ENCODE measurements at places on chromosomes 12 and 14. TPM values are rescaled to one million over a fixed set of nuclear protein-coding genes. Genes with fewer than 3 reads are reported as not detected.

- DNase-seq: no peak
Observed at GRCh38 chr12:56278905-56279304, 12.2 kb downstream of the COQ10A start.

DNA sequence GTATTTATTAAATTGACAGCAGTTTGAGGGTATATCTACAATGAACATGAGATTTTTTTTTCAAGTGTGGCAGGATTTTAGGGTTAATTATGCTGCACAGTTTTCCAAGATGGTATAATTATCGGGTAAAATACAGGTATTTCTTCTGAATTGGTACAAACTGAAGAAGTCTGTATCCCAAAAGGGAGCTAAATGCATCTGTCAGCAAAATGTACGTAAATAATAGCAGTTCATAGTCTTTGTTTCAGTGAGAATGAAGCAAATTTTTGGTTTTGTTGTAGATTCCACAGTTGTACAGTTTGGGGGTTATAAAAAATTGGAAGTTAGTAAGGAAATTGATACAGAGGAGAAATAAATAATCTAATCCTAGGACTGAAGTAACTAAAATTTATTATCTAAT, 63.3 kb downstream of the RAD52 start:
- DNase-seq: no peak

- DNase-seq: peak; percentile 64
Observed at GRCh38 chr12:54378796-54379397, 5.6 kb downstream of the ZNF385A start.

DNA sequence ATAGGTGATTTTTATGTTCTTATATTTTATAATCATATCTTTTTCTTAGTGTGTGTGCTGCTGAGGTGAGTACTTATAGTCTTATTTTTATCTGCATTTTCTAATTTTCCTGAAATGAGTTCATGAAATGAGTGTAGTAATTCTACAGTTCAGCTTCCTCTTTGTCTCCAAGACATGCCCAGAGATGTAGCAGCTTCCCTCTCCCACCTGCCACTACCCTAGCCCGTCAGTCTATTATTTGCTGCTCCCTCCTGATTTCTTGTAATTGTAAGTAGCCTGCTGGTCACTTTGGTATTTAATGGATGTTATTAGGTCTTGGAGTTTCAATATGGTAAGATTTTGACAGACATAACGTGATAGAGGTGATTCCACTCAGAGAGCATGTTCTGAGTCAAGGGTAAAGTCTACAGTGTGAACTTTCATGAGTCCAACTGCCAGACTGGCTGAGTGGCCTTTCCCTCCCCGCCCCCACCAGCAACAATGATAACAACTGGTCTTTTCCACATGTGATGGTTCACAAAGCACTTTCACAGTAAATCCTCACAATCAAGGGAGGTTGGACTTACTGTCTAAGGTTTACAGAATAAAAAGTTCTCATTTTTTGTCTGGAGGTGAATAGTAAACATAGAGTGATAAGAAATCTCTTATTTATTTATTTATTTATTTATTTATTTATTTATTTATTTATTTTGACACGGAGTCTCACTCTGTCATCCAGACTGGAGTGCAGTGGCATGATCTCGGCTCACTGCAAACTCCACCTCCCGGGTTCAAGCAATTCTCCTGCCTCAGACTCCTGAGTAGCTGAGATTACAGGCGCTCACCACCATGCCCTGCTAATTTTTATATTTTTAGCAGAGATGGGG, 4.2 kb upstream of the RIPK3 start:
- no peak for DNase-seq

DNA sequence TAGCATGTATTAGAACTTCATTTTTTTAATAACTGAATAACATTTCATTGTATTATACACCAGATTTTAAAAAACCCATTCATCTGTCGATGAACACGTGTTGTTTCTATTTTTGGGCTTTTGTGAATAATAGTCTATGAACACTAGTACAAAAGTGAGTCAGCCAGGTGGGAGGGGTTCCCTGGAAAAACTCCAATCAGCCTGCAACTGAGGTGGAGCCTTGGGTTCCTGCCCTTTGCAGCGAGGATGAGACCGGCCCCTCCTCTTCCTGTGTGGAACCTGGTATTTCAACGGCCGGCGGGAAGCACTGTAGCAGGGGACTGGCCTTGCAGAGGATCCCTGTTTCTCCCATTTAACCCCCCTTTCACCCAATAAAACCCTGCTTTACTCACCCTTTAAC, 56.1 kb downstream of the LMNTD1 start:
- no peak for DNase-seq

GRCh38 chr12:38721611-38722252, 183.7 kb downstream of the CPNE8 start:
- DNase-seq: peak; percentile 30

The FSCB gene
- not detected for total RNA-seq

DNA sequence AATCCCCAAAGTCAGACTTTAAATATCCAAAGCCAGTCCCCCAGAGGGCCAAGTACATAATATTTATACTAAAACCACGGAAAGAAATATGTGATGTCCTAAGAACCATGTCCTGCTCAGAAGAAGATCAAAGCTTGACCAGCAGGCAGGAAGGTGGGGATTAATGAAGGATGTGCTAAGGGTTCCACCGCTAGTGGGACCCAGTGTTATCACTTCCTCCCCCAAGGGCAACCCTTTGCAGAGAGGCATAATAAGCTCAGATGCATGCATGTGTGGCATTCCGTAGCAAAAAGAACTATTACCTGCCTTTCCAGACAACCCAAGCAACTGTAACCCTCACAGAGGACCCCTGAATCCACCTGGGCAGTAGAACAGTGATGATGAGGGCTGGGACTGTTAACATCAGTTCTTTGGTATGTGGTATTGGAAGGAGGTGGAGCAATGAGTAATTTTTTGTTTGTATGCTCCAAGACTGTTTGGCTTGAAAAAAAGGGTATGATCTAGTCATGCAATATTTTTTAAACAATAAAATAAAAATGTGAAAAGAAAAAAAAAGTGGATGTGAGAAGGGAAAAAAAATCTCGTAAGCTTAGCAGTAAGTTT, 71.7 kb upstream of the ETV6 start:
- no peak for DNase-seq

DNA sequence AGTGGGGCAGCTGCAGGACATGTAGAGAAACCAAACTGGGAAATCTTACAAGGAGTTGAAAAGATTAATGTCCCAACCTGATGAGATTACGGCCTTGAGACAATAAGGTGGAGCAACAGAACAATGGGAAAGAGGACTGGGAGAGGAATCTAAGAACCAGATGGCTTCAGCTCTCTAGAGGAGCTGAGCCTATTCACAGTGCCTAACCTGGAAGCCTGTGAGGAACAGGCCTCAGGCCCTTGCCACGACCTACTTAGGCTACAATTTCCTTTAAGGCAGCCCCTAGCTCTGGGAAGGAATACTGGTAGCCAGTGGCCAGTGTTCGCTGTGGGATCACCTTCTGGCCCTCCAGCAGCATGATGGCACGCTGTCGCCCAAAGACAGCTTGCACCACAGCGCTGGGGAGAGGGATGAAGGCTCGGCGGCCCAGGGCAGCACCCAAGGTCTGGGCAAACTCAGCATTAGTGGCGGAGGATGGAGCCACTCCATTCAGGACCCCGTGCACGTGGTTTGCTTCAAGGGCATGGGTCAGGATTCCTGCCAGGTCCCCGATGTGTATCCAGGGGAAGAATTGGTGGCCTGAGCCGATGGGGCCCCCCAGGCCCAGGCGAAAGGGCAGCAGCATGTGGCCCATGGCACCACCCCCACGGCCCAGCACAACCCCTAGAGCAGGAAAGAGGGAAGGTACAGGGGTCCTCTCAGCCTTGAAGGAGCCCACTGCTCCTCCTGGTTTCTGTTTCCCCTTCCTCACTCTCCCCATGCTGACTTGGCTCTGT, 2.6 kb downstream of the SDR39U1 start:
- no peak for DNase-seq

GRCh38 chr12:62757048-62757447, 177.9 kb downstream of the PPM1H start:
- DNase-seq: no peak

The BEGAIN gene
- total RNA-seq: 9.1 TPM

DNA sequence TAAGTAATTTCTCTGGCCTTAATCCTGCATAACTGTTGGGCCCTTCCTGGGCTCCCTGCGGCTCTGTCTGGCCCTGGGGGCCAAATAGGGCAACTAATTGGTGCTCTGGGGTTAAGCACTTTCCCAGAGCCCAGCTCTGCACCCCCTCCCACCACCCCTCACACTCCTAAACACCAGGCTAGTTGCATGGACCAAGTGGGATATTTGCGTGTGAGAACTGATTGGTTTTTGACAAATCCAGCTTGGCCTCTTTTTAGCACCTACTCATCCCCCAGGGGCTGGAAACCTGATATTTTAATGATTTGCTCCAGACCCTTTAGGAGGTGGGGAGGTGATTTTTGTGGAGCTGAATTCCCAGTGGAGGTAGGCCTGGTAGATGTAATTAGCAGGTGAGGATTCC, 91.9 kb downstream of the DICER1 start:
- DNase-seq: no peak

DNA sequence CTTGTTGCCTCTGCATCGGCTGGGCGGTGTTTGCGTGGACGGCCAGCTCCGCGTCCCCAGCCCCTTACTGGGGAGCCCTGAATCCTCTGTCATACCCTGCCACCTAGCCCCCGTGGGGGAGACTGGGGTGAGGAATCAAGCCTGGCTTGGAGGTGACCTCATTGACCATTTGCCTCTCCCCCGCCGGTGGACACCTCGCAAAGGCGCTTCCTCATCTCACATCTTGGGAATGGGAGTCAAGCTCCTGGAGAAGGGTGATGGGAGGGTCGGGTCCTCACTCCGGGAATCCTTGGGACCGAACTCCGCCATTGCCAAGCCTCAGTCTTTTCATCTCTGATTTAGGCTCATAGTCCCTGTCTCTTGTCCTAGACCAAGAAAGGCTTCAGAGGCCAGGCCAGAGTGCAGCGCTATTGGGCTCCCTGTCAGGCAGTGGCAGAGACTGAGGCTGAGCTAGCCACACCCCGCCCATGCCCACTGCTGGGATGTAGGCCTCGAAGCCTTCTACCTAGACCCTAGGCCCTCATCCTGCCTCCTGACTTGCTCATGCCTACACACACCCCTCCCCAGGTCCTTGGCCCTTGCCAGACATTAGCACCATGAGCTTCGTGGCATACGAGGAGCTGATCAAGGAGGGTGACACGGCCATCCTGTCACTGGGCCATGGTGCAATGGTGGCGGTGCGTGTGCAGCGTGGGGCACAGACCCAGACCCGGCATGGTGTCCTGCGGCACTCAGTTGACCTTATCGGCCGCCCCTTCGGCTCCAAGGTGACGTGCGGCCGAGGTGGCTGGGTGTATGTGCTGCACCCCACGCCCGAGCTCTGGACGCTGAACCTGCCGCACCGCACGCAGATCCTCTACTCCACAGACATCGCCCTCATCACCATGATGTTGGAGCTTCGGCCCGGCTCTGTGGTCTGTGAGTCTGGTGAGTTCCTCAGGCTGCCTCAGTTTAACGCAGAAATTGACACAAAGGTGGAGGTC, 678 bp downstream of the TRMT61A start:
- peak; percentile 72 for DNase-seq

The MAP3K9 gene
- 7.6 TPM for total RNA-seq

DNA sequence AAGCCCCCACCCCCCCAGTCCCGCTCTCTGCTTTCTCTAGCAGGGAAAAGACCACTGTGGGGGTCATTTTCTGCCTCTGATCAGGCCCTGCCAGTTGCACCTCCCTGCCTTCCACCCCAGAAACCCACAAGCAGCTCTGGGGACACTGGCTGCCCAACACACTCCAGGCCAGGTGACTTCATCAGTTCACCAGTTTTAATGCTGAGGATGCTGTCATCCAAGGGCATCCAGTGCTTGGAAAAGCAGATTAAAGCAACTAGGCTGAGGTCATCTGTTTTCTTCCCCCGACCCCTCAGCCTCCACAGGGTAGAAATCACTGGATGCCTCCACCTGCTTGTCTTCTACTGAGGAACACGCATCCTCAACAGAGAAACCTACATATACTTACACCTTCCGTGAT, 282.4 kb downstream of the DPF3 start:
- no peak for DNase-seq

The KLHL33 gene
- total RNA-seq: 0.09 TPM
